ENCODE measurements at places on chromosomes 6 and 20. TPM values are rescaled to one million over a fixed set of nuclear protein-coding genes. Genes with fewer than 3 reads are reported as not detected.

GRCh38 chr6:143755301-143755744 lies 77.6 kb downstream of the PHACTR2 start:
- DNase-seq: no peak

GRCh38 chr20:1281279-1282057 lies 15.4 kb downstream of the SNPH start:
- DNase-seq: no peak

GRCh38 chr6:165944002-165944466 lies 223.6 kb downstream of the TBXT start:
- no peak for DNase-seq

- no peak for DNase-seq
These were observed 8.9 kb upstream of the MMS22L start for GRCh38 chr6:97291896-97292295.

GRCh38 chr6:101086473-101086872 lies 205.3 kb upstream of the ASCC3 start:
- no peak for DNase-seq

DNA sequence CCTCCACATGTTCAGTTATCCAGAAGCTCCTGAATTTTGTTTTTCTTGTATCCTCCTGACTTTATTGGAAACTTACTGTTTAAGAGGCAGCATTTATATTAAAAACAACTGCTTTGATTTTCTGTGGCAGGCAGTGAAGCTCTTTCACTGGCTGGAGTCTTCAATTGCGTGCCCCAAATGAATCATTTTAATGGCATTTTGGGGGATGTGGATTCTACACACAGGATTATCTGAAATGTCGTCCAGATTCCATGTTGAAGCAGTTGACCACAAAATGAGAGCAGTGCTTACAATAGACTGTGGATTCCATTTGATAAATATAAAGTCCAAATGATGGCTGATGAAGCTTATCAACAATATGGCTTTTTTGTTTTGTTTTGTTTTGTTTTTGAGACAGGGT lies 41.0 kb upstream of the HIVEP1 start:
- DNase-seq: no peak

DNA sequence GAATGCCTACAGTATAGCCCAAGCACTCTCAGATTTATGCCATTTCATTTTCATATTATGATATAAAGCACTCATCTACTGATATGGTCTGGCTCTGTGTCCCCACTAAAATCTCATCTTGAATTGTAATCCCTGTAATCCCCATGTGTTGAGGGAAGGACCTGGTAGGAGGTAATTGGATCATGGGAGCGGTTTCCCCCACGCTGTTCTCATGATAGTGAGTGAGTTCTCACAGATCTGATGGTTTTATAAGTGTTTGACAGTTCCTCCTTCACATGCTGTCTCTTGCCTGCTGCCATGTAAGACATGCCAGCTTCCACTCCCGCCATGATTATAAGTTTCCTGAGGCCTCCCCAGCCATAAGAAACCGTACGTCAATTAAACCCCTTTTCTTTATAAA lies 171.7 kb downstream of the OTOR start:
- DNase-seq: no peak

The KCNS1 gene
- 0.12 TPM for polyA plus RNA-seq

The EPPIN gene
- polyA plus RNA-seq: 0.16 TPM
